Activated CD4-positive, alpha-beta T cell treated with anti-CD3 and anti-CD28 coated beads, Interleukin-2, amount 10 ng/mL, durations not matched to agents 7 days and 5 days (primary cell): ENCODE measurements at places on chromosomes 5 and 9. TPM values are rescaled to one million over a fixed set of nuclear protein-coding genes. Genes with fewer than 3 reads are reported as not detected.

Gene GLE1
- 47.3 TPM for total RNA-seq

DNA sequence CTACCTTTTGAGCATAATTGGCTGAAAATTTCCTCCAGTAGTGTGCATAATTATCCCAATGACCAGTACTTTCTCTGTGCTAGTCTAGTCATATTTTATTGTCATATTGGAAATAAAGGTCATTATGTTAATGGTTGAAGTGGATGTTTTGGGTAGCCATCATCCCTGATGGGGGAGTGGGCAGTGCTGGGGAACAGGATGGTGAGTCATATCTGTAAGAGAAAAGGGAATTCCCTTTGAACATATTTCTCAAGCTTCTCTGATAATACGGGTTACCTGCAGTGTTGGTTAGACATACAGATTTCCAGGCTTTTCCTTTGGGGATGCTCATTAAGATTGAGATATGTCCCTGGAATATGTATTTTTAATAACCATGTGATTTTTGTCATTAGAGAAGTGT, 33.3 kb upstream of the SPATA31D4 start:
- DNase-seq: no peak

DNA sequence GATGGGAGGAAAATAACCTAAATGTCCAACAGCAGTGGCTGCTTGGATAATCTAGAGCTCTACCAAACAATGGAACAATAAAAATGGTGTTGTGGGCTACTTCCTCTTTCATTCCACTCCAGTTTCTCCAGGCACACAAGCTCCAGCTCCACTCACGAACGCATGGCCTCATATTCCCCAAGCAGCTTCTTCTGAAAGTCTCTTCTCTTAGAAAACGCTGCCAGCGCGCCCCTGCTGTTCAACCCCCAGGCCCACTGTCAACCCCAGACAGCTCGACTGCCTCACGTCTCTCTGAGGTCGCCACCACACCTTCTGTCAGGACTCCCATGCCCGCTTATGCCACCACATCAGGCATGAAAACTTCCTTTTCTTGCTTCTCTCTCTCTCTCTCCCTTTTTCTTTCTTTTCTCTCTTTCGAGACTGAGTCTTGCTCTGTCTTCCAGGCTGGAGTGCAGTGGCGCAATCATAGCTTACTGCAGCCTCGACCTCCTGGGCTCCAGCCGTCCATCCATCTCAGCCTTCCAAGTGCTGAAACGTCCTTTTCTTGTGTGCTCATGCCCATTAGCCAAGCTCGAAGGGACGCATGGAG, 16.2 kb downstream of the OR2V2 start:
- DNase-seq: no peak

DNA sequence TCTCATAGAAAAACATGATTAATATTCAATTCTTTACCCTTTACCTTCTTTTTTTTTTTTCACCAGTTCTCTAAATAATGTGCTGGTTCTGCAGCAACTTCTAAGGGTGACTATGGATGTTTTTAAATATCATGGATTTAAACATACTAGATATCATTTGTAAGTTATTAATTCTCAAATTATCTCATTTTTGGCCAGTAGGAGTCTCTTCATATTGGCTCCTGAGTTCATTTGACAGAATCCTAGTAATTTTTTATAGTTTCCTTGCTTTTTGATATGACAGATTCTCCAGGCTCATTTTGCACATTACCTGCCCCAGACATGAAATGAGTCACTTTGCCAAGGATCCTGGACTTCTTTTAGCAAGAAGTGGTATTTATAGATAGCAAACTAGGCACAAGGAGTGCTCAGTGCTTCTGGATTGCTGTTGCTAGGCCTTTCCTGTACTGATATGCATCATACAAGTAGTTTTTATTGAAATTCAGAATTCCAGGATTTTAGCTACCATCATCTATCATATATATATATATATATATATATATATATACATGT, 201.3 kb upstream of the IL12B start:
- no peak for DNase-seq

DNA sequence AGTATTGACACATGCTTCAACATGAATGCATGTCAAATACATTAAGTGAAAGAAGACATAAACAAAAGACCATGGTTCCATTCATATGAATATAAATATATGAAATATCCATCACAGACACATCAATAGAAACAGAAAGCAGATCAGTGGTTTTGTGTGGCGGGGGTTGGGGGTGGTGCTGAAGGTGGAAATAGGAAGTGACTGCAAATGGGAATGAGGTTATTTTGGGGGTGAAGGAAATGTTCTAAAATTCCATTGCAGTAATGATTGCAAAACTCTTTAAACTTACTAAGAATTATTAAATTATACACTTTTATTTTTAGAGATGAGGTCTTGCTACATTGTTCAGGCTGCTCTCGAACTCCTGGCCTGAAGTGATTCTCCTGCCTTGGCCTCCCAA, 28.7 kb downstream of the TAF1L start:
- DNase-seq: no peak
